ENCODE measurements at places on chromosomes 2 and 18.

DNA sequence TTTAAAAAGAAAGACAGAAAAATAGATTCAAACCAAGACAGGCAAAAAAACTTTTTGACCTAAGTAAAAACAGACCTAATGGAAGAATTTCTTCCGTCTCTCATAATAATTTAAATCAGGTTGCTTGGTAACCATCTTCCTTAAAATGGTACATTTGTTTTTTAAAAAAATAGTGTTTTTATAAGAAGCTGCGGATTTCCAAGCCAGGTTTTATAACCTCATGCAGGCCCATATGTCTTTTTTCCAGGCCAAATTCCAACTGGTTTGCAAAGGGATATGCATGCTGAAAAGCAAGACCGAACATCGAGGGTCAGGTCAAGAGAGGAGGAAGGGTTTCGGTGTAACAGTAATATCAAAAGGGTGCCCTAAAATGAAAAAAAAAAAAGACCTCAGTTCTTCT is 172.9 kb downstream of the MAIP1 start:
- DNase-seq = no peak

- no peak for DNase-seq
Measured at GRCh38 chr2:171522052-171522787, at the start of gene CYBRD1. TSS of gene CYBRD1 (plus strand) at chr2:171522474. CDS start at chr2:171522546, 72 bp downstream.

GRCh38 chr2:11829324-11829946 is 83.0 kb downstream of the LPIN1 start:
- DNase-seq = peak; percentile 47

DNA sequence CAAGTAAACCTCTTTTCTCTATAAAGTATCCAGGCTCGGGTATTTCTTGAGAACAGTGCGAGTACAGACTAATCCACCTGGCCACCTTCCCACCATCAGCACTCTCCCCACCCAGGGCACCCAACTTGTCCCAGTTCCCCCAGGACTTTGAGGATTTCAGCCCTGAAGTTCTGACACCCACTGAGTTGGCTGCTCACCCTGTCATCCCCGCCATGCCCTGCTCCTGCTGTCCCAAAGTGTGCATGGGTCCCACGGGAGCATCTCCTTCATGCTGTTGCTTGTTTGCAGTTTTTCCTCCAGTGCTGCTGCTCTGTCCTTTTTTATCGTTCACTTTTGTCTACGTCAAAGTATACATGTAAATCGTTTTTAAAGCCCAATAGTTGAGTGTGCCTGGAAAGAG is 273.9 kb downstream of the PHLPP1 start:
- DNase-seq = no peak

DNA sequence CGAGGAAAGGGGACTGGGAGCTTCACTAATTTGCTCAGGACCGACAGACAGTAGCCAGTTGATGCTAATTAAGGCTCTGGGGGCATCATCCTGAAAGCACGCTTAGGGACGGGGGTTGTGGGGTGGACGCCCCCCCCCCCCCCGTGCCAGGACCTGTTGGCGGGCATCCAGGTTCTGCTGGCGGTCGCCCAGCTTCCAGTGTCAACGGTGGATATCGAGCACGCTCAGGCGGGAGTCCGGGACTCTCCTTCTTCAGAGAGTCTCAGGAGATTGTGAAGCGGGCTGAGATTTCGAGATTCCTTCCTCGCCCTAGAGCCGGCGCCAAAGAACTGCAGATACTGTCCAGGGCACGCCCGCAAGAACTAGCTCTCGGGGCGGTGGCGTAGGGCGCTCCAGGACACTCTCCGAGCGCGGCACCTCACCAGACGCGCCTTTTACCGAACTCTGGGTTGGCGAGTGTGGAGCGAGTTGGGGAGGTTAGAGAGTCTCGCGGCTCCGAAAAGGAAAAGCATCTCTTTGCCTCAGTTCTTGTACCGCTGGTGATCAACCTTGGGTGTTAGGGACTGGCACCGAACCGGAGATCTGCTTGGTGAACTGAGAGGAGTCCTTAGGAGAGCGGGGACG is 5.6 kb downstream of the RAX start:
- no peak for DNase-seq

GRCh38 chr2:206219957-206220356 is 54.5 kb upstream of the ZDBF2 start:
- DNase-seq = no peak

DNA sequence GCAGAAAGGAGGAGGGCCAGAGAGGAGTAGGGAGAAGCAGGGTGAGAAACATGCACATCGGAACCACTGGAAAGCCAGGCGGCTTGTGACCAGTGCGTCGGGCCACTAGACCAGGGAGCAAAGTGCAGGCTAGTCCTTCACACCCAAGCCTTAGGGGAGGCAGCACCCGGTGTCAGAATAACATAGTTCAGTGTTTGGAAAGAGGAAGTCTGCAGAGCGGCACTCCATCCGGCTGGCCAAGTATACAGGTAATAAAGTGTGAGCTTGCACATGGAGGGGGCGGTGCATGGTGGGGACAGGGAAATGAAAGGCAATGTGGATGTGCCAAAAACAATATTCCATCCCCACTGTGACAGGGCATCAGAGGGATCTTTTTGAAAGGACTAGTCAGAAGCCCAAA is 69.7 kb downstream of the ZNF521 start:
- no peak for DNase-seq

- DNase-seq = no peak
Measured at GRCh38 chr2:25119263-25119662, 49.1 kb downstream of the POMC start.

GRCh38 chr2:13581471-13581870 is 864.7 kb downstream of the TRIB2 start:
- no peak for DNase-seq

DNA sequence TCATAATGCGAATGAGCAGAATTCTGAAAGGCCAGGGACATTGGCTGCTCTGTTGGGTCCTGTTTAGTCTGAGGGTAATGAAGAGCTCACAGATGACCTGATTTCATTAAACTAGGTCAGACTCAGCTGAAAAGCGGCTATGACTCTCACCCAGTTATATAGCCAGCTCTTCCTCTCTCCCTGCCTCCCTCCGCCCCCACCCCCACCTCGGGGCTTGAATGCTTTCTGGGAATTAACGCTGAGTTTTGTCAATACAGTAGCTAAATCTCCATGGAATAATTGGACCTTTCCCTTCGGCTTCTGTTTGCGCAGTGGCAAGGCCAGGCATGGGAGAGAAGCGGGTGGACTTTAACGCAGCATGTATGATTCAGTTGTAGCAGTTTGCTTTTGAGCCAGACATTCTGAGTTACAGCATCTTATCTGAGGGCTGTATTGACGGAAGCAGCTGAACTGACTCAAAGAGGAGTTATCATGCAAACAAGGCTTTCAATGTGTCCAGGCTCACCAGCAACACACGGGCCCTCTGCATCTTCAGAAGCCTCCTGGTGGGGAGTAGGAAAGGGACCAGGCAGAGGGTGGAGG is 110.6 kb downstream of the MYCN start:
- DNase-seq = no peak

DNA sequence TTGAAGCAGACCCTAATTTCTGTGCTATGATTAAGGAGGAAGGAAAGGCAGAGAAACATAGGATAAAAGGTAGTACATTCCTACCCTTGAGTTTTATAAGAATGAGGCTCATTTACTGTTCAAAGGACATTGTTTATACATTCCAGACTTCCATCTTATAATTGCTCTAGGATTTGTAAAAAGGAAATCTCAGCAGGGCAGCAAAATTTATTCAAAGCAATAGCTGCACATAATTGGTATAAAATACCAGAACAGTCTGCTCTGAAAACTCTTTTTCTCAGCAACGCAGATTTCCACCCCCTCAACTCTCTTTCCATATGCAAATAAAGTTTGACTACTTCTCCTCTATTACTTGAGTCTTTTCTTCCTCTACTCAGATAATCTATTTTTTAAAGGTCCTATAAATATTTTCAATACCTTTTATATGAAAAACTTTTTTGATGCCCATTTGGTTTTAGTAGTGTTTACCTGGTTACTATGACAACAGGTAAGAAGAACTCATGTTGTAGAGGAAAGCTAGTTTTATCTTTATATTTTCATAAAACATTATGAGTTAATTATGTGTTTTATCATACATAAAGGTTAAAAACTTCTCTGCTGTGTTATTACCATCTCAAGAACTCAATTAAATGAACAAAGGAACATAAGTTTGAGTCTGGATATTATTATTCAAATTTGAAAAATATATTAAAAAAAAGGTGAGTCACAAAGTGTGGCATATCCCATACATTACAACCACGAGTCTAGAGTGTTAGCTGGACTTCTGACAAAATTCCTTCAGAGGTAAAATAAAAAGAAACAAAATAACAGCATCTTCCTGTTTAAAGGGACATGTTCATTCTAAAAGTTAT is 19.9 kb downstream of the RBMS1 start:
- DNase-seq = no peak

DNA sequence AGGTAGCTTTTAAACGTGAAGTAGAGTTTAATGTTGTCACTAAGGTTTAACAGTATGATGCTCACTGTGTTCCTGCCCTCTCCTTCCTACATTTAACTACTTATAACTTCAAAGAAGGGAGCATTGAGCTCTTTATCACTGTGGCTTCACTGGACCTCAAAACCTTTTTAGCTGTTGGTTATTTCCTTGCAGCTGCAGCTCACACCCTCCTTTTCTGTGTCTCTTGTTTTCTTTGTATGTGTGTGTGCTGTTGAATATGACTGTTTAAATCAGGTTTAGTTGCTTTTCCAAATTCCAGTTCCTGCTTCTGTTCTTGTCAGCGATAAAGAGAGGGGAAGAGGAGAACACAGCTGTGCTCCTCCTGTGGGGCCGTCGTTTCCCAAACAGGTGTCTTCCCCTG is 208.0 kb downstream of the PTPRM start:
- no peak for DNase-seq

DNA sequence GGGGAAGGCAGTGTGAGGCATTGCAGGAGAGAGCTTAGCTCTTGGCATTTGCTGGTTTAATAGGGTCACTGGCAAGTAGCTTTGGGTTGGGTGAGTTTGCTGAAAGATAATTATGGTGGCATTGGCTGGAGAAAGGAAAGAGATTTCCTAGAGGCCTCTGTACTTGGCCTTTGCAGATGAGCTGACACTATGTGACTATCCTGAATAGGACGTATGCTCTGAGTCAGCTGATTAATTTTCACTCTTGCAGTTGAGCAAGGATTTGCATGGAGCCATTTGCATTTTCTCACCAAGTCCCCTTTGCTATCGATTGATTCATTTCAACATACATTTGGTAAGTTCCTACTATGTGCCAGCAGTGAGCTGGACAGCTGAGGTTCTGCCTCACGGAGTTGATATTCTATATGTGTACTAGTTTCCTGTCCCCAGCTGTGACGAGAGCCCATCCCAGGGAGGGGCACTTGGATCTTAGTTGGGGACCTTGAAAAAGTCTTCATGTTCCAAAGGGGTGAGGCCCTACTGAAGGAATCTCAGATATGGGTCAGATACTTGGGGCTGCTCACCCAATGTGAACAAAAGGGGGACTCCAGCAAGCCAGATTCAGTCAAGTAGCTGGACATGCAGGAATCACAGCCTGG is 245.7 kb downstream of the LOXHD1 start:
- no peak for DNase-seq

- no peak for DNase-seq
Measured at GRCh38 chr2:240584486-240585031, 2.0 kb upstream of the CAPN10 start.

- no peak for DNase-seq
Measured at GRCh38 chr2:241359481-241360045, 3.5 kb downstream of the FARP2 start.

GRCh38 chr2:111182121-111182520 is 61.4 kb downstream of the BCL2L11 start:
- no peak for DNase-seq

- no peak for DNase-seq
Measured at GRCh38 chr2:25964891-25965290, 17.4 kb downstream of the KIF3C start.
